ENCODE measurements at places on chromosomes 5 and 9.
A peak's percentile ranks its signal among the peaks of the same experiment; 100 is the strongest.

DNA sequence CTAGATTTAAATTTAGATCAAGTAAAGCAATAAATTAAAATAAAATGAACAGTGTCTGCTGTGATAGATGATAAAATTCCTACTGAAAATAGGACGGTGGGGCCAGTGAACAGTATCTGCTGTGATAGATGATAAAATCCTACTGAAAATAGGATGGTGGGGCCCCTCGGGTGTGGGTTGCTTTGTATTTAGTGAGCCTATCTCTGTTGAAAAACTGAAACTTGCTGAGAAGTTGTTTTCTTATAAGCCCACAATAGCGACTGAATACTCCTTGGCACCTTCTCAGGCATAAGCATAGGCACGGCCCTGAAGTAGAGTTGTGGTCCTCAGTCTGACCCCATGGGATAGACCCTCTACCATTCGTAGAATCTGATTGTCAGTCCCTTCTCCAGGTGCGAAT lies 5.7 kb downstream of the SDHA start:
- DNase-seq, result no peak

DNA sequence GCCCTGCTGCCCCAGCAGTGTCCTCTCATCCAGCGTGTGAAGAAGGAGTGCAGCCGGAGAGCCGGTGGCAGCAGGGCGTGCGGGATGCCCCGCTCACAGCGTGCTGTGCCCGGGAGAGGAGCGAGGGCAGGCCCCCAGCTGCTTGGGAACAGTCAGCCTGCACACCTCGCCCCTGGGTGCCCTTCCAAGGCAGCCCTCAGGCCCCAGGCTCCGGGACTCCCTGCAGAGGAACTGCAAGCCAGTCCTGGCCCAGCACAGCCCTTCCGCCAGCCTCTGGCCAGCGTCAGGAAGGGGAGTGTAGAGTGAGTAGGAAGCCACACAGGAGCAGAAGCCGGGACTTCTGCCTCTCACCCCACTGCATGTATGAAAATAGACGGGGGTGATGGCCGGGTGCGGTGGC lies 43.5 kb downstream of the ADAMTS2 start:
- no peak for DNase-seq

- DNase-seq, result no peak
Measured at GRCh38 chr5:5792106-5792505, 369.6 kb downstream of the ICE1 start.

GRCh38 chr9:93209097-93209496 lies 25.2 kb downstream of the WNK2 start:
- no peak for DNase-seq

GRCh38 chr5:137730336-137730735 lies 5.6 kb downstream of the KLHL3 start:
- peak; percentile 82 for DNase-seq

- DNase-seq, result peak; percentile 74
Measured at GRCh38 chr5:148961261-148962199, 101.3 kb downstream of the SH3TC2 start.

GRCh38 chr9:83622939-83623678 lies at the start of gene IDNK:
Gene IDNK (plus strand): TSS chr9:83623143. CDS start chr9:83623172, 29 bp downstream.
- DNase-seq, result peak; percentile 52

DNA sequence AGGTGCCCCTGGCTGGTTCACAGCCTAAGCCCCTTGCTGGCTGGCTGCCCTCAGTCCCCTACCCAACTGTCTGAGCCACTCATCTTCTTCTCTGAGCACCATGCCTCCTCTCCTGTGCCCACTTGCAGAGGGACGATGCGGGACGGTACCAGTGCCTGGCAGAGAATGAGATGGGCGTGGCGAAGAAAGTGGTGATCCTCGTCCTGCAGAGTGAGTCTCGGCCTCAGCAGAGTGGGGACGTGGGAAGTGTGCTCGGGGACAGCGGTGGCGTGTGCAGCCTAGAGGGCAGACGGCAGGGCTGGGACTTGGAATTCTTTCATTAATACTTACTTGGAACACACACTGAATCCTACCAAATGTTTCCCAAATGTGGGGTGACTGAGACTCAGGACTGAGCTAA lies 34.3 kb upstream of the ASS1 start:
- no peak for DNase-seq

GRCh38 chr5:168552146-168552545 lies 23.0 kb downstream of the FBLL1 start:
- peak; percentile 99 for DNase-seq

DNA sequence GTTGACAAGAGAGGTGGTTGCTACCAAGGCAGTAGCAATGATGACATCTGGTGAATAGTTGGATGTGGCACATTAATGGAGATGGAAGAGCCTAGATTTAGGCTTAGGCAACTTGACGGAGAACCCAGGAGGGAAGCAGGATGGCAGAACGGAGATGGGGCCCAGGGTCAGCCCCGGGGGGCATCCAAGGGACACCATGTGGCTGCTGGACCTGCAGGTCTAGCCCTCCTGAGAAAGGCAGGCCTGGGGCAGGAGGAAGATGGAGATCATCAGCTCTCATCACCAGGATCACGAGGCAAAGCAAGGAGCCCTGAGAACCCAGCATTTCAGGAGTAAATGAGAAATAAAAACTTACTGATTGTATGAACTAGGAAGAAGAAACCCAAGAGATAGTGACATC lies 216.2 kb downstream of the AUH start:
- DNase-seq, result no peak

GRCh38 chr5:9716838-9717281 lies 86.7 kb upstream of the TAS2R1 start:
- DNase-seq, result peak; percentile 43
